ENCODE measurements at places on chromosomes 2 and 18. TPM values are rescaled to one million over a fixed set of nuclear protein-coding genes. Genes with fewer than 3 reads are reported as not detected.

The ABCG8 gene
- total RNA-seq = 0.96 TPM

The GTF3C2 gene
- 31.8 TPM for total RNA-seq

The MAP2 gene
- 14.4 TPM for total RNA-seq

The MEP1B gene
- total RNA-seq = 2.6 TPM

The LRP1B gene
- 0.96 TPM for total RNA-seq

The ZSWIM2 gene
- total RNA-seq = 0.96 TPM

The NDUFAF7 gene
- total RNA-seq = 37.3 TPM

The WDCP gene
- 12.5 TPM for total RNA-seq

The MYO5B gene
- 7.0 TPM for total RNA-seq

The CAVIN2 gene
- total RNA-seq = 16.4 TPM

All from umbilical cord (tissue), 2 donors.